ENCODE measurements at places on chromosomes 6 and 20.
A peak's percentile ranks its signal among the peaks of the same experiment; 100 is the strongest.

DNA sequence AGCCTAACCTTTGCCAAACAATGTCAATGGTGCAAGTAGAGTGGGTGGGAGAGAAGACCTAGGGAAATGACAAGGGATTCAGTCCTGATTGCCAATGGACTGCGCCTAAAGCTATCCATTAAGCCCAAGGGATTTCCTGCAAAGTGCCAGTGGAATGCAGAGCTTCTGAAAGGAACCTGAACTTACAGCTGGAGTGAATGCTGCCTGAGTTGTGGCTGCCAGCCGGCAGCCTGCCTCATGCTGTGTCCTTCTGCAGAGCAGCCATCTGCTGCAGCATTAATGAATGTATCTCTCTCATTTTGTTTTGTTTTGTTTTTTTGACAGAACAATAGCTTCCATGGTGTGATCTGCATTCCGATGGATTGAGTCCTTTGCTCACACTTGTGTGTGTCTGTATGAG lies 44.7 kb downstream of the SLC35F1 start:
- DNase-seq, result no peak

GRCh38 chr20:51305316-51306052 lies 237.0 kb downstream of the NFATC2 start:
- no peak for DNase-seq

DNA sequence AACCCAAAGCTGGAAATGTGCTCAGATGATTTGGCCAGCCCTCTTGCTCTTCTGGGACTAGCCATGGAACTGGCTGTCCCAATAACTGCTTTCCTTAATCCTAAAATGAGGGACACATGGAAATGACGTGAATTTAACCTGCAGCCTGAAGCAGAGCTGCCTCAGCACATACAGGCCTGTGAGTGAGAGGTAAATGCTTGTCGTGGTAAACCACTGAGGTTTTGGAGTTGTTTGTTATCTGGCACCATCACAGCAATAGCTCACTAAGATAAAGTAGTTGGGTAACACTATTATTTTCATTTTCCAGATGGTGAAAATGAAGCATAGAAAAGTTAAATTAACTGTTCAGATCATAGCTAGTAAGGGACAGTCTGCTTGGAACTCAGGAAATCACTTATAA lies 333.4 kb upstream of the CHD6 start:
- peak; percentile 26 for DNase-seq

DNA sequence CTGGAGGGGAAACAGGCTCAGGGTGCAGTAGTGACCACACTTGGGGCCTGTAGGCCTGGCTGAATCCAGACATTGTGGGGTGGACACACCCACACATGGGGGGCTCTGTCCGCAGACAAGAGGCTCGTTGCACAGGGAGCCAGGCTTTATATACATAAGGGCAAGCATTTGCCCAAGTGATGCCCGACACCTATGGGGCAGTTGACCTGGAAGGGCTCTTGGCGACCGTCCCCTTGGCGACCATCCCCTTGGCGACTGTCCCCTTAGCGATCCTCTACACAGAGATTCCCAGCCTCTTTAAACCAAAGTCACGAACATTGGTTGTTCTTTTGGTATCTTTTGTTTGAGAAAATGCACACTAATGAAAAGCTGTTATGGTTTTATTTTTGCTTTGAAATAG lies 2.7 kb downstream of the TOX2 start:
- no peak for DNase-seq

GRCh38 chr6:121216928-121217327 lies 117.4 kb downstream of the TBC1D32 start:
- no peak for DNase-seq

GRCh38 chr6:157757430-157758403 lies 65.3 kb upstream of the SNX9 start:
- no peak for DNase-seq

All from activated CD4-positive, alpha-beta T cell treated with anti-CD3 and anti-CD28 coated beads, Interleukin-10, Interleukin-2, amounts not matched to agents 100 ng/mL and 50 ng/mL, durations not matched to agents 16 hours and 8 hours (primary cell).